SIG-M5 (cell line): ENCODE measurements at places on chromosomes 1 and 21.

GRCh38 chr1:94698759-94699502 lies 121.2 kb upstream of the SLC44A3 start:
- no peak for DNase-seq

- no peak for DNase-seq
Measured at GRCh38 chr1:74652711-74653139, 20.9 kb downstream of the ERICH3 start.

DNA sequence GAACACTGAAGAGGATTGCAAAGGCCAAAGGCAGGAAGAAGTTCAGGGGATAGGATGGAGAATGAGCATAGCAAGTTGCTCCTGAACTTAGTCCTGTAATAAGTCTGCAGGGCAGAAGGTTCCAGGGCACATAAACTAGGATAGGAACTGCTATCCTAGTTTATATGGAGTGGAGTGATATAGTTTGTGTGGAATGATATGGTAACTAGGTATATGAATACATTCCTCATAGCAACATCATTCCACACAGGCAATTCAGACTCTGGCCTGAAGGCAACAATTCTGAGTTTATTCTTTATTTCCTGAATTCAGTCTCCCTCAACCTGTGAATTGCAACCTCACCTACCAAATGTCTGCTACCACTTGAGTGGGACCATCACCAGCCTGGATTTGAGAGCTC lies 154.9 kb upstream of the GREM2 start:
- DNase-seq, result no peak

GRCh38 chr1:93707956-93708355 lies 26.3 kb upstream of the BCAR3 start:
- peak; percentile 25 for DNase-seq
